ENCODE measurements at places on chromosomes 12 and 14.

GRCh38 chr14:97802430-97803373 is 1005.5 kb downstream of the VRK1 start:
- no peak for DNase-seq

GRCh38 chr12:111355201-111355925 is 13.5 kb downstream of the PHETA1 start:
- DNase-seq = no peak

GRCh38 chr12:11704089-11704488 is 54.6 kb downstream of the ETV6 start:
- no peak for DNase-seq

GRCh38 chr14:73824536-73824935 is 27.1 kb upstream of the PTGR2 start:
- no peak for DNase-seq

GRCh38 chr12:40635141-40635731 is 57.0 kb upstream of the CNTN1 start:
- DNase-seq = no peak

- no peak for DNase-seq
These were observed 91.6 kb downstream of the TPH2 start for GRCh38 chr12:72030277-72030676.

DNA sequence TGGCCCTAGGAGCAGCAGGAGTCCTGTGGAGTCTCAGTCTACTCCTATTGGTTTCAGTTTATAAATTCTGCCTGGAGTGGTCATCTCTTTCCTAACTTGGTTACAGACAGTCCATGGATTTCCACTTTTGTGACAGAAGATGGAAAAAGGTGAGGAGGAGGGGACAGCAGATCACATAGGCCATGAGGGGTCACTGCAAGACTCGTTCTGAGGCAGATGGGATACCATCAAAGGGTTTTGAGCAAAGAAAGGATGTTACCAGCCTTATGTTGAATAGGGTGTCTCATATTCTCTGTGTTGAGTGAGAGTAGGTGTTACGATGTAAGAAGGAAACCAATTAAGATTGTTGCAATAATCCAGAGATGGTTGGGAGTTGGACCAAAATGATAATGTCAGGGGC is 15.3 kb downstream of the PDE3A start:
- no peak for DNase-seq

GRCh38 chr12:110269622-110270124 is 11.4 kb upstream of the ATP2A2 start:
- no peak for DNase-seq

DNA sequence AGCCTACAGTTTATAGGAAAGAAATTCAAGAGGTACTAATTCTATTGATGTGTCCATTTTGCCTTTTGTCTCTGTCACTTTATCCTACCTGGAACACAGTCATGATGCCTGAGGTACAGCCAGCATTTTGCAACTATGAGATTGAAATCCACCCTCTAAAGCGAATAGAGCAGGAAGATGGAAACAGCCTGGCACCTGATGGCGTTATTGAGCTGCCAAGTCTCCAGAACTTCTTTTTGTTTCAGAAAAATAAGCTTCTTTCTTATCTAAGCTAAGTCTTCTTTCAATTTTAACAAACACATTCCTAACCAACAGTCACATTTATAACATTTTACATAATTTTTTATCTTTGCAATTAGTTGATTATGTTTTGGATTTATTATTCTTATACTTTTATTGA is 182.1 kb downstream of the PAWR start:
- no peak for DNase-seq

DNA sequence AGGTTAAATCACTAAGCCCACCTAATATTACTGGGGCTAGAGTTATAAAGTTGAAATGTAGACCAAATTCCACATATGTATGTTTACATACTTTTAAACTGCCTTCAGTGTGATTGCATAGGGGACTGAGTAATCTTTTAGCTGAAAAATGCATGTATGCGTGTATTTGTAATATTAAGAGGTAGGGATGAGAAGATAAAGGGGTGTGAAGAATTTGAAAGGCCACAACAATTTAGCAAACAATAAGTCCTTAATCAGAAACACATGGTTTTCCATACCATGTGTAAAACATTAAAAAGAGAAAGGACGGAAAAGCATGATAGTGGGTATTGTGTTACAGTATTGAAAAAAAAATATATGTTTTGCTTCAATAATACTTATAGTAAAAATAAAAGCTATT is 919.9 kb upstream of the FLRT2 start:
- DNase-seq = no peak

GRCh38 chr12:98418357-98419075 is 96.9 kb upstream of the TMPO start:
- no peak for DNase-seq

GRCh38 chr12:34405286-34406227 is 383.3 kb downstream of the ALG10 start:
- no peak for DNase-seq

GRCh38 chr14:95635051-95635450 is 51.2 kb upstream of the TCL1B start:
- no peak for DNase-seq

DNA sequence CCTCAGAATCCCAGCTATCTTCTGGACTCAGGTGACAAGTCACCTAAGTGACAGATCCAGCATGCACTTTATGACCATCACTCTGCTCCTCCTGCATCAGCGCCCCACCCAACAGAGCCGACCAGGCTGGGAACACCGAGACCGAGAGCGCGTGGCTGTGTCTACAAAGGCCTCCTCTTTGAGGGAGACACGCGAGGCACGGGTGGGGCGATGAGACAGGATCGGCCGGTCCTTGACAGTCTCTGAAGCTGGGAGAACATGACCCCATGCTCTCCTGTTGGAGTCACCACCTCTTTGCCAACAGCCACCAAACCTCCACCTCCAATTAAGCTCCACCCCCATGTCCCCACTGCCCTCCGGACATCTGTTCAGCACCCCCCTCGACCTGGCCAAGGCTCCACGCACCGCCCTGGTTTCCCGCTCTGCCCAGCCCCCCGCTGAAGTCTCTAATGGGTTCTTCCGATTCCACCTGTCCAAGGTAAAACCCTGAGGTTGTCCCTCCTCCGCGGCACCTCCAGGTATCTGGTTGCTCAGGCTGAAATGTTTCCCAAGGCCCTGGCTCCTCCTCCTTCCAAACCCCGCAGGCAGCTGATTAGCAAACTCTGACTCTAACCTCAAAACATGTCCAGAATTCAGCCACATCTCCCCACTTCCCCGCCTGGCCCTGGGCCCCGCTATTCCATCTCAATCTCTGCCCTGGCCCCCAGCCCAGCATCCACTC is 31.5 kb downstream of the HSP90AA1 start:
- no peak for DNase-seq

DNA sequence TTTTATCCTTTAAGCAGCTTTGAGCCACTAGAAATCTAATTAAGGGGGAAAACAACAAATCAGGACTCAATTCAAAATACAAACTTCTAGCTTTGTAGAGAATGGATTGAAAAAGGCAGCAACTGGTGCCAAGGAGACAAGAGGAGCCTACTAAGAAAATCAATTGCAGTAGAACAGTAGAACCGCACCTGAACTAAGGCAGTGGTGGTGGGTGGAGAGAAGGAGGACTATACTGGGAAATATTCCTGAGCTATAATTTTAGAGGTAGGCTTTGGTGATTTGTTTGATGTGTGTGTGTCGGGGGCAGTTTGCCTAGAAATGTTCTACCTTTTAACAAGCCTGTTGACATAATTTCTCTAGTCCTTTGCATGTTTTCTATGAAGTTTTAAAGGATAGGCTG is 270.9 kb upstream of the SYT10 start:
- DNase-seq = no peak

- no peak for DNase-seq
These were observed 104.4 kb downstream of the SCN8A start for GRCh38 chr12:51695241-51696010.

DNA sequence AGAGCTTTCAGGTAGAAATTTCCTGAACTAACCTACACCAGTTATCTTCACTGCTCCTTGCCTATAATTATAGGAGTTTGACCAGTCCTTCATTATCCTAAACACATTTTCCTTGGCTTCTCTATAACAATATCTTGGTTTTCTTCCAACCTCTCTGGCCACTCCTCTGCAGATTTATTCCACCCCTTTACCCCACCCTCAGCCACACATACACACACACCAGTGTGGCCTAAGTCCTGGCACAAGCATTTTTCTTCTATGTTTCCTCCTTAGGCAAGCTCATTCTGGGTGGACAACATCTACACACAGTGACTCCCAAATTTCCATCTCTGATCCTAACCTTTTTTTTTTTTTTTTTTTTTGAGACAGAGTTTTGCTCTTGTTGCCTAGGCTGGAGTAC is 25.1 kb downstream of the CDK17 start:
- no peak for DNase-seq

- no peak for DNase-seq
These were observed 280.4 kb upstream of the GARIN6 start for GRCh38 chr12:99367181-99367580.

GRCh38 chr12:40194846-40195245 is 30.0 kb upstream of the LRRK2 start:
- DNase-seq = no peak

DNA sequence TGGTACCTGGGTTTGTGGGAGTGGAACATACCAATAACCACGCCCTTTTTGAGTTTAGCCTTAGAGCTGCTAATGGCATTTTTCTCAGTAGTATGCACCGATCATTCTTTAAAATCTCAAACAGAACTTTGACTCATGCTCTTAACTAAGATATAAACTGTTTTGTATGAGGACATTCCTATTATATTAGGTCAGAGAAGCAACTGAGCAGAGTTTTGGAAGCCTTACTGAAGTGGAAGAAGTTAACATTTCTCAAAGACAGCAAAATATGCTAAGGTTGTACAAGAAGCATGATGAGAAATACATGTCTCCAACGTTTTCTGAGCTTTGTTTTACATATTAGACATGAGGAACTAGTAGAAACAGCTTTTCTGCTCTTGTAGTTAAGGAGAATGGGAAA is 819.2 kb downstream of the FSCB start:
- no peak for DNase-seq

DNA sequence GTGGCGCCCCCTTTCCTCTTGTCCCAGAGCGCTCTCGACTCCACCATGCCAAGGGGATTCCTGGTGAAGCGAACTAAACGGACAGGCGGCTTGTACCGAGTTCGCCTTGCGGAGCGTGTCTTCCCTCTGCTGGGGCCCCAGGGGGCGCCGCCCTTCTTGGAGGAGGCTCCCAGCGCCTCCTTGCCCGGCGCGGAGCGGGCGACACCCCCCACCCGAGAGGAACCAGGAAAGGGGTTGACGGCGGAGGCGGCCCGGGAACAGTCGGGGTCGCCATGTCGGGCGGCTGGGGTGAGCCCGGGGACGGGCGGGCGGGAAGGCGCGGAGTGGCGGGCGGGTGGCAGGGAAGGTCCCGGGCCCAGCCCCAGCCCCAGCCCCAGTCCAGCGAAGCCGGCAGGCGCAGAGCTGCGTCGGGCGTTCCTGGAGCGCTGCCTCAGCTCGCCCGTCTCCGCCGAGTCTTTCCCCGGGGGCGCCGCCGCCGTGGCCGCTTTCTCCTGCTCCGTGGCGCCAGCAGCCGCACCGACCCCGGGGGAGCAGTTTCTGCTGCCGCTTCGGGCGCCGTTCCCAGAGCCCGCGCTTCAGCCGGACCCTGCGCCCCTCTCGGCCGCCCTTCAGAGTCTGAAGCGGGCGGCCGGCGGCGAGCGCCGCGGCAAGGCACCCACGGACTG is 376 bp downstream of the INSM2 start:
- DNase-seq = peak; percentile 46

DNA sequence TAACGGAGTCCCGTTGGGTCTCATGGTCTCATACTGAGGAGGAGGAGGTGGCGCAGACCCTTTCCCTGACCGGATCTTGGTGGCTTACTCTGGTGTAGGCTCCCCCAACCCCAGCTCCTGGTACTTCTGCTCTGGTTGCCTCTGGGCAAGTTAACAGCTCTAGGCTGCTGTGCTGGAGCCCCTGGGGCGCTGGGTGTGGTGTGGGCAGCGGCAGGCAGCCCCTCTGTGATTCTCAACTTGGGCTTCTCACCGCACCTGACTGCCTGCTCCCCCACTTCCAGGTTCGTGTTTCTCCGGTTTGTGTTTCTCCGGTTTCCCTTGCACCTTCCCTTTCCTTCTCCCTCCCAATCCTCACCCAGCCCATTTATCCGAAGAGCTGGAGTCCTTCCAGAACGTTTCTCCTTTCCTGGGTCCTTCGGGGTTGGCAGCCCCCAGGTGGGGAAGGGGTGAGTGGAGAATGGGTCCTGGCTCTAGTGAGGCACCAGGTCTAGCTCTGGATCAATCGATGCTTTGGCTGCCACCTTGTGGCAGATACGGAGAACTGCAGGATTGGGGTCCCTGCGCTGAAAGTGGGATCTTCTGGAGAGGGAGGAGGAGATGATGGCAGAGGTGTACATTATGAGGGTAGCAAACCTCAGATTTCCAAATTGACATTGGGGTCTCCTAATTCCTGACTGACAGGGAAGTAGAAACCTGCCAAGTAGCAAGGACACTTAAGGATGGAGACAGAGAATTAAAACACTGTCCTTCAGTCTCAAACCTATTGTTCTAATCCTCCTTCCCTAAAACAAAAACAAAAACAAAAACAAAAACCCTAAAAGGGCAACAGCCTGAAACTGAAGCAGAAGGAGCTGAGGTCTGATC is 8.3 kb downstream of the CISTR start:
- peak; percentile 54 for DNase-seq

- DNase-seq = no peak
These were observed at the start of gene VRTN for GRCh38 chr14:74348241-74348734. Gene VRTN (plus strand): TSS chr14:74348471. CDS start chr14:74356784, 8,313 bp downstream.

DNA sequence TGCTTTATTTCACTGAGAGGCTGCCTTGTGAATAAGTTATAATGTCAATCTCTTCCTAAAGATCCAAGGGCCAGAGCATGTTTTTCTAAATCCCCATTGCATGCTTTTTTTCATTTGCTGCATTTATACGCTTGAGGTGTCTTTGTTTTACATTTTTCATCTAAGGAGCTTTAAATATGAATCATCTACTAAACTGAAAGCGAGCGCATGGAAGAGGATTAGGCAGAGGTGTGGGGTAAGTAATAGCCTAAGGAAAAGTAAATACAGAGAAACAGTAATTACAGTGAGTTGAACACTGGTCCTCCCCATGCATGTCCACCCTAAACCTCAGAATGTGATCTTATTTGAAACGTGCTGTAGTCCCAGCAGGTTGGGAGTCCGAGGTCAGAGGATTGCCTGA is 76.4 kb upstream of the METAP2 start:
- DNase-seq = no peak

DNA sequence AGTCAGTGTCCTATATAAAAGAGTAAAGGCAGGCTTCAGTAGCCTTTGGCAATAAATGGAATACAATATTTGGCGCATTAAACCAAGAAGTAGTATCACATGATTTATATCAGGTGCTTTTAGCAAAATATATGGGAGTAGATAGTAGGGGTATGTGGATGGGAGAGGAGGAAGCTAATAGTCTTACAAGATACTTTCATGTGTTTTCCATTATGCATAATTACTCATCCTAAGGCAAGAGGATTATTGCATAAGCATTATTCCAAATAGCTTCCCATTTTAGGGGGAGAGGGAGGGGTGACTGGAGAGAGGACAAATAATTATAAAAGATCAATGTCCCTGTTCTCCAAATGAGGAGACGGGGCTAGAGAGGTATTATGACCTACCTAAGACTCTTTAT is 104.3 kb downstream of the DUSP6 start:
- DNase-seq = no peak

- DNase-seq = no peak
These were observed 185.5 kb downstream of the FOXN3 start for GRCh38 chr14:89231426-89232113.

- no peak for DNase-seq
These were observed 45.9 kb upstream of the STXBP6 start for GRCh38 chr14:25095736-25096437.

- DNase-seq = no peak
These were observed 5.0 kb downstream of the PPTC7 start for GRCh38 chr12:110577864-110578693.

- DNase-seq = no peak
These were observed 99.8 kb upstream of the NRXN3 start for GRCh38 chr14:78070344-78070743.
